Osteocyte (in vitro differentiated cells): ENCODE measurements at places on chromosomes 3 and 15. TPM values are rescaled to one million over a fixed set of nuclear protein-coding genes. Genes with fewer than 3 reads are reported as not detected.

DNA sequence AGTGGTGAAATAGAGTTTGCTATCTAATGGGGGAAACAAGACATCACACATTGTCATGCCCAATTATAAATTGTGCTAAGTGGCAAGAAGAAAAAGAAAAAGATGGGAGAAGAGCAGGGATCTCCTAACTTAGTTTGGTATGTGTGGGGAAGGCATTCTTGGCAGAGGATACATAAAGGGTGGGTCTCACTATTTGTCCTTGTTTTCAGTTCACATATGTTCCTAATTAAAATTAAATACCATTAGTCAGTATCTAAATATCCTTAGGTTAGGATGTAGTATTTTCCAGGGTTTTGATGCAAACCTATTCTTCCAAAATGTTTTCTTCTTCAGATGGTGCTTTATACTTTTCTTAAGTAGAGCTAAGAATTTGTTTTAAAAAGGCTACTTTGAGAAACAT is 173.7 kb downstream of the B3GALNT1 start:
- peaks cover 47% of the 10 kb centered on the region for H3K4me1 ChIP-seq
- H3K27ac ChIP-seq = peak overlapping the region; percentile 36
- H3K36me3 ChIP-seq = no peaks in the 10 kb centered on the region
- no peak for DNase-seq
- no peaks in the 10 kb centered on the region for H3K27me3 ChIP-seq

DNA sequence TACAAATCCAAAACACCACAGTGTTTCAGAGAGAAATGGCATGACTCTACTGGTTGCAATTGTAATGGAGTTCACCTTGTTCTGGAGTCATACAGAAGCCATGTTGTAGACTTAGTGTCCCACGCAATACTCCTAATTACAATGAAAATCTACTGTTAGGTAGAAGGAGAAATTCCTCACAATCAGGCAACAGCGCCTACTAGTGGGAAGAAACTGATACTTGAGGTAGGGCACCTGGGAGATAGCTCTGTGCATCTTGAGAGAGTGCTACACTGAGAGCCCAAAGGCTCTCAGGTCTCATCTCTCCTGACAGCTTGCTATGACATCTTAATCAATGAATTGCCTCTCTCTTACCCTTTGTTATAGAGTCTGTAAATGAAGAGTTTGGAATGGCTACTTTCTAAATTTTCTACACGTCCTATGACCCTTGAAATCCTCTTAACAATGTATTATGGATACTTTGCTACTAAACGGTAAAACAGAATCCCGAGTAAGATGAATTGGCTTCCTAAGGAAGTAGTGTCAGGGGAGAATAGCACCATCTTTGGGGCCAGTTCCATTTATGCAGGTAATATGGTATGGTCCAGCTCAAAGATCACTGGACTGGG is 422.7 kb upstream of the TPRG1 start:
- no peaks in the 10 kb centered on the region for H3K27me3 ChIP-seq
- DNase-seq = no peak
- no peak overlapping the region for H3K27ac ChIP-seq
- H3K4me3 ChIP-seq = no peak overlapping the region

The LDHAL6B gene
- total RNA-seq = not detected in 2 replicates

DNA sequence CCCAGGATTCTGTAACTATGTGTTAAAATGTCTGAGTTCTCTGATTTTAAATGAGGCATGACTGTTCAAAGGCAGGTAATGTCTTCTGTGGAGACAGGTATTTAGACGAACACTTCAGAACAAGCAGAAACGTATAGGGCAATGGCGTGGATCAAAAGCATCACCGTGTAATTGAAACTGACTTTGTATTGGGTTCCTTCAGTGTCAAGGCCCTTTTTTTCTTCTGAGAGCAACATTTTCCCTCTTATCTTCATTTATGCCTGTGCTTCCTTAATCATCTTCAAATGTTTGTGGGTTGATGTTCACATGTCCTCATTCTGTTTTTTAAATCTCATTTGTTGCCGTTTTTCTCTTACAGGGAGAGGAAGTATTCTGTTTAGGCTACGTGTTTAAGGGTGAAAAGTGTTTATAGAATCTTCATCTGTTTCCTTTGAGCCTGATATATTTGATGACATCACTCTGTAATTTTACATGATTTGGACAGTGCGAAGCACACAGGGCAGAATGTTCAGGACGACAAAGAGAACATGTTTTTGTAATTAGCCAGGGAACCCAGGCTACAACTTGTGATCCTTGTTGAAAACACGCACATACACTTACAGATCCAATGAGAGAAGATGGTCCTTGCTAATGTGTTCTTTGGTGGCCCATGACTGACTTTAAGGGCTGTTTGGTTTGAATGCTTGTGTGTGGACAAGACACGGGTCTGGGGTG is 196.0 kb downstream of the LRTM1 start:
- H3K4me1 ChIP-seq = no peaks in the 10 kb centered on the region
- H3K27ac ChIP-seq = no peak overlapping the region
- no peaks in the 10 kb centered on the region for H3K36me3 ChIP-seq
- no peak for DNase-seq
- no peaks in the 10 kb centered on the region for H3K27me3 ChIP-seq
- no peak overlapping the region for H3K4me3 ChIP-seq

The GLCE gene
- 19.5 and 19.9 TPM in 2 replicates for total RNA-seq

DNA sequence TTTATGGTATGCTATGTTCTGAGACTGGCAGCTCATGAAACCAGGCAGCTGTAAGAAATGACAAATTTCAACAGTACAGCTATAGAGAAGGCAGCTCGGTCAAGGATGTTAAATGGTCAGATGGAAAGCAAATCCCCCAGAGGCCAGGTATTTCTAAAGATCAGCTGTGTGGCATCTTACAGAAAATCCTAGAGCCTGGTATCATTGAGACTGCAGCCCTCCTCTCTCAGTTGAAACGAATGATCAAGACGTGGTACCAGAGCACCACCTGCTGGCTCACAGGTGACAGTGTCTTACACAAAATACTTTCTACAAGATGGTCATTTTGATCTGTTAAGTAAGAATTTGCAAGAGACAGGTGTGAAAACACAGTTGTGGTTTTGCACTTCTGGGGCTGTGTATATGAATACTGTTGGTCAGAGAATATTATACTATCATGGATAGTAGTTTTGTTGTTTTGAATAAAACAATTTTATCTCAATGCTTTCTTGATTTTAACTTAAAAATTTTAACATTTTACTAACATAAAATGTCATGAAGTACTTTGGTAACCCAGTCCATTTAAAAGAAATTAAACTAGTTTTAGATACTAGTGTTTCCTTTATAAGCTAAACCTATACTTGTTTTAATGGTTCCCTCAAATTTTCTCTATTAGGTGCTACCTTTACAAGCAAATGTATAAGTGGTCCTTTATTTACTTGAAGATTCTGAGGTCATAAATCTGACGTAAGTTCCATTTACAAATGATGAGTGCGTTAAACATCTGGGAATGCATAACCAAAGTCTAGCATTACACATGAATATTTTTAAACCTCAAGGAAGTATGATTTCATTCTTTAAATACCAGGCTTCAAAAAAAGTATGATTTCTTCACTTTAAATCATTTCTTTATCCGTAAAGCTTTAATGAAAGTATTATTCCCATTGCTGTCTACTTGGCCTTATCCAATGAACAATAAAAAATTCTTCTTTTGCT is 121.8 kb downstream of the PDZRN3 start:
- H3K4me1 ChIP-seq = peaks cover 23% of the 10 kb centered on the region
- peak overlapping the region; percentile 19 for H3K4me3 ChIP-seq
- no peak for DNase-seq
- H3K36me3 ChIP-seq = peaks cover 7% of the 10 kb centered on the region
- H3K27me3 ChIP-seq = no peaks in the 10 kb centered on the region

The FXR1 gene
- total RNA-seq = 155 and 158 TPM in 2 replicates

GRCh38 chr15:63312286-63312685 is 34.9 kb downstream of the APH1B start:
- no peak overlapping the region for H3K27ac ChIP-seq
- H3K27me3 ChIP-seq = no peaks in the 10 kb centered on the region
- H3K4me3 ChIP-seq = no peak overlapping the region
- no peaks in the 10 kb centered on the region for H3K4me1 ChIP-seq
- no peak for DNase-seq
